ENCODE measurements at places on chromosomes 12 and 14. TPM values are rescaled to one million over a fixed set of nuclear protein-coding genes. Genes with fewer than 3 reads are reported as not detected.

GRCh38 chr14:103206023-103206481 lies 82.8 kb downstream of the TNFAIP2 start:
- peaks cover 9% of the 10 kb centered on the region for H3K27me3 ChIP-seq
- peak overlapping the region; percentile 29 for H3K27ac ChIP-seq
- H3K4me1 ChIP-seq = no peaks in the 10 kb centered on the region
- no peak overlapping the region for H3K4me3 ChIP-seq
- H3K36me3 ChIP-seq = no peaks in the 10 kb centered on the region

The SYNDIG1L gene
- 0.24 TPM for total RNA-seq

- no peaks in the 10 kb centered on the region for H3K36me3 ChIP-seq
- no peak overlapping the region for H3K4me3 ChIP-seq
- no peaks in the 10 kb centered on the region for H3K4me1 ChIP-seq
Observed at GRCh38 chr12:26642361-26642760, 190.6 kb downstream of the ITPR2 start.

GRCh38 chr12:116901612-116902011 lies 9.1 kb upstream of the FBXW8 start:
- H3K4me3 ChIP-seq = no peak overlapping the region
- H3K4me1 ChIP-seq = no peaks in the 10 kb centered on the region
- no peak overlapping the region for H3K27ac ChIP-seq
- no peaks in the 10 kb centered on the region for H3K27me3 ChIP-seq
- no peak for DNase-seq

GRCh38 chr14:64720131-64720576 lies 15.9 kb downstream of the PLEKHG3 start:
- H3K27ac ChIP-seq = peak overlapping the region; percentile 92
- H3K4me3 ChIP-seq = no peak overlapping the region
- no peaks in the 10 kb centered on the region for H3K27me3 ChIP-seq
- peak; percentile 82 for DNase-seq
- no peaks in the 10 kb centered on the region for H3K36me3 ChIP-seq

GRCh38 chr14:79825046-79825521 lies 386.2 kb downstream of the DIO2 start:
- H3K4me1 ChIP-seq = no peaks in the 10 kb centered on the region
- H3K36me3 ChIP-seq = no peaks in the 10 kb centered on the region
- no peak for DNase-seq
- no peaks in the 10 kb centered on the region for H3K27me3 ChIP-seq
- H3K27ac ChIP-seq = no peak overlapping the region

DNA sequence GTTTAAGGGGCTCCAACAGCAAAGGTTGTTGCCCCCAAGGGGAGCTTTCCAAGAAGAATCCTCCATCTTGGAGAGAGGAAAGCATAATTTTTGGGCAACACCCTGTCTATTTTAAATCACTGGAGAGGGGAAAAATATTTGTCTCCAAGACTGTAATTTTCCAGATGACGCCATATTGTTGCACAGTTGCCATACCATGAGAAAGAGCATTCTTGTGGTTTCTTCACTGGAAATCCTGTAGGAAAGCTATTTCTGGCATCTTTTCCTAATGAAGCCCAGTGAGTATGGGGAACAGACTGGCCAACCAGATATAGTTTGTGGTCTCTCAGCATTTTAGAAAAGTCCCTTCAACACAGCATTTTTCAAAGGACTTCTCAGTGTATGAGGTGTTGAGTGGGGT lies 88.1 kb upstream of the MANSC4 start:
- no peaks in the 10 kb centered on the region for H3K4me1 ChIP-seq
- no peaks in the 10 kb centered on the region for H3K36me3 ChIP-seq
- H3K27me3 ChIP-seq = no peaks in the 10 kb centered on the region
- no peak overlapping the region for H3K27ac ChIP-seq
- DNase-seq = no peak
- H3K4me3 ChIP-seq = no peak overlapping the region

GRCh38 chr14:44180975-44181374 lies 326.1 kb downstream of the FSCB start:
- H3K27ac ChIP-seq = no peak overlapping the region
- H3K27me3 ChIP-seq = no peaks in the 10 kb centered on the region
- H3K36me3 ChIP-seq = no peaks in the 10 kb centered on the region
- DNase-seq = no peak

DNA sequence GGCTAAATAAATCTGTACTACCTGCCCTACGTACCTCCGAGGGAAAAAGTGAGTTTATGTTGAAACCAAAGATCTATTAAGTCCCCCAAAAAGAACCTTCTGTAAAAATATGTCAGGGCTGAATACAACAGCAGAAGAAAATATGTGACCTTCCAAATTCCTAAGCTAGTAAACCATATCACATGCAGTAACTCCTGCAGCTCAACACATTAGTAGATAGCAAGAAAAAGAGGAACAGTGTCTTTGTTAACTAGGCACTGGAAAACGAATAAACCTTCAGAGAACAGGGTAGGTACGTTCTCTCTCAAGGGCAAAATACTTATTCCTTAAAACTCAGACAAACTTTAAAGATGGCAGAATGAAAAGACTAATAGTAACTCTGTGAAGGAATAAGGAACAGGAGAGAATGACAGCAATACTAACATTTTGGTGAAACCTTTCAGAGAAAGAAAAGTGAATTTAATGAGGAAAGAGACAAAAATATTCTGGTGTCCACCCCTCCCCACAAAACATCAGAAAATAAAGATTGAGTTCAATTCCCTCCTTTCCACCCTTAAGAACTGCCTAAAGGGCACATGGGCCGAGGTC lies 18.0 kb downstream of the CBX5 start:
- H3K4me3 ChIP-seq = no peak overlapping the region
- H3K27me3 ChIP-seq = no peaks in the 10 kb centered on the region
- no peaks in the 10 kb centered on the region for H3K4me1 ChIP-seq
- H3K36me3 ChIP-seq = no peaks in the 10 kb centered on the region

The REM2 gene
- total RNA-seq = 0.30 TPM

The PTHLH gene
- total RNA-seq = not detected

GRCh38 chr12:22437031-22437806 lies 102.7 kb upstream of the ST8SIA1 start:
- H3K27me3 ChIP-seq = no peaks in the 10 kb centered on the region
- H3K4me3 ChIP-seq = no peak overlapping the region
- no peaks in the 10 kb centered on the region for H3K4me1 ChIP-seq
- no peaks in the 10 kb centered on the region for H3K36me3 ChIP-seq
- DNase-seq = no peak

All from colonic mucosa (tissue), 4 donors.